ENCODE measurements at places on chromosomes 3 and 15.

DNA sequence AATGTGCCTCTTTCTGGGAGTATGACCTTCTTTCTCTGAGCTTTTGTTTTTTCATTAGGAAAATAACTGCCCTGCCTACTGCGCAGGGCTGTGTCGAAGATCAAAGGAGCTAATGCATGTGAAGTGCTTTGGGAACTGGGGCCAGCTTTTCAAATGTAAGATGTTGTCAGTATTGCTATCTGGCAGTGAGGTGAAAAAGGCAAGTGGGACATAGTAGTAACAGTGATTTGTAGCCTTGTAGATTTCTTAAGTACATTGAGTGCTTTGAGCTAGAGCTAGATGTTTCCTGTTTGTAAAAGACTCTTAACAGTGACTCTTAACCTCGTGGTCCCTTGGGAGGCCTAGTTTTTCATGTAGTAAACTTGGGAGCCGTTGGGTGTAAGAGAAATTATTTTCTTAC is 126.5 kb downstream of the ECT2 start:
- DNase-seq = no peak

DNA sequence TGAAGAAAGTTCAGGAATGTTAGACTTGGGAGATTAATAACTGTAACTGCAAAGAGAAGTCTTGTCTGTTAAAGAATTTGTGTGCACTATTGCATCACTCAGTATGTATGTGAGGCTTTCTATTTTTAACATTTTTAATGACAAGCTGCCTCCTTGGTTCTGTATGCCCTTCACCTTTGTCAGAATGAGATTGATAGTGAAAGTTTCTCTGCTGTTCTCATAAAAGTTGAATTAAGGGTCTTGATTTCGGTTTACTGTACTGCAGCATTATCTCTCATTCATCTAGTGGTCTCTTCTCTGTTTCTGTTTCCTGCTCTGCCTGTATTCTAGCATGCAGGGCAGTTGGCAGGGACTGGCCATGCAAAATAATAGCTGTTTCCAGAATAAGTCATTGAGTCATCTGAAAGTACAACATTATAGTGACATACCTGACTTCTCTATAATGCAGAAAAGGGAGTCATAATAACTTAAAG is 454.9 kb downstream of the IL5RA start:
- no peak for DNase-seq

GRCh38 chr3:198022604-198023003 is 62.6 kb downstream of the LMLN start:
- no peak for DNase-seq

- no peak for DNase-seq
These were observed 23.6 kb downstream of the PRR20G start for GRCh38 chr3:127264292-127264691.

DNA sequence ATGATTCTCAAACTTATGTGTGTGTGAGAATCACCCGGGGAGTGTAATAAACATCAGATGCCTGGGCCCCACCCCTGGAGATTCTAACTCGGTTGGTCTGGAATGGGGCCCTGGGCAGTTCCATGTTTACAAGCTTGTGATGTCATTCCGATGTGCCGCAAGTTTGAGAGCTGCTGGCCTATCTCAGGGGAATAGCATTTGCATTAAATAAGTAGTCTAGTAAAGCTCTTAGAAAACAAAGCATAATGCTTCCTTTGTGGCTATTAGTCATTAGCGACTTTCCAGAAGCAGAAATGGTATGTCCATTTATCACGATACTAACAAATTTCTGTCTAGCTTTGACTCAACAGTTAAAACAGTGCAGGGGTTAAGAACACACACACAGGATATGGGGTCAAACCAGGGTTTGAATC is 20.9 kb downstream of the PGBD4 start:
- DNase-seq = no peak

GRCh38 chr3:30356866-30357753 is 249.3 kb upstream of the TGFBR2 start:
- no peak for DNase-seq

DNA sequence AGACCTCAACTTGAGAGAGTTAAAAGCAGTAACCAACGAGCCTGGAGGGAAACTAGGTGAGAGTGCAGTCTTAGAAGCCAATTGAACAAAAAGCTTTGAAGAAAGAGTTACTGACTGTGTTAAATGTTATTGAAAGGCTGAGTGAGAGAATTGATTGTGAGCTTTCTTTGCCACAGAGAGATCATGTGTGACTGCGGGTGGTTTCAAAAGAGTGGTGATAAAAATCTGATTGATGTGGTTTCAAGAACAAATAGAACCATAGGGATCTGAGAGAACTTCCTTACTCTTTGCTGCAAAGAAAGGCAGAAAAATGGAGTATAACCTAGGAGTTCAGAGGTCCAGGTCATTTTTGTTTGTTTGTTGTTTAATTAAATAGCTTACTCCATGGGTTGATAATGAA is 759.9 kb upstream of the ALCAM start:
- no peak for DNase-seq

GRCh38 chr15:86213888-86214287 is 134.2 kb downstream of the AGBL1 start:
- no peak for DNase-seq

GRCh38 chr3:15380980-15381890 is 46.1 kb downstream of the METTL6 start:
- DNase-seq = no peak

GRCh38 chr3:161026612-161027510 is 78.3 kb downstream of the B3GALNT1 start:
- DNase-seq = no peak

DNA sequence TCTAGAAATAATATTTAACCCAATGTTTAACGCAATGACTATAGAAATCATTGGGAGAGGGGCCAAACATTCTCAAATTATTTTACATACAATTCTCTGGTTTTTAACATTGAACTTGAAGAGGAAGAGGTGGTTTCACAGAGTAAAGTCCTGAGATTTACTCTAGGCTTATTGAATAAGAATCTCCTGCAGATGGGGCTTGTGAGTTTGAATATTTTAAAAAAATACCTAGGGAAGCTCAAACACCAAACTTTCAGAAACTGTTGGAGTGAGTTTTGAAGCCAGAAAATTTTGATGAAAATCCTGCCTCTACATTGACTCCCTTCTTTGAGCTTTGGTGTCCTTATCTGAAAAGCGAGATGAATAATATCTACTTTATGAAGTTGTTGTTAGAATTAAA is 906.6 kb downstream of the TUSC7 start:
- DNase-seq = no peak

DNA sequence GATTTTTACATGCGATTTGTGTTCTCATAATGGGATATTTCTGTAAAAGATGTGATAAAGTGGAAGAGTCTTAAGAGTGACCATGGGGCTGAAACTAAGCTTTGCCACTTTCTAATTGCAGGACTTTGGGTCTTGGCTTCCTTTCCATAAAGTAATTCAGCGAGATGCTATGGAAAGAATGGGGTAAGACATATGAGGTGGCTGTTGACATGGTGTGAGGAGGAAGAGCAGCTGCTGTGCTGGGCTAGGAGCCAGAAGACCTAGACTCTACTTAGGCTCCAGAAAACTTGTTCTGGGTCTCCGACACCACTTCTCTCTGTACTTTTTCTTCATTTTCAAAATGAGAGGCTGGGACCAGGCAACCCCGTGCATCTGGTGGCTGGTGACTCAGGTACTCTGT is 654.5 kb upstream of the CFAP20DC start:
- no peak for DNase-seq

DNA sequence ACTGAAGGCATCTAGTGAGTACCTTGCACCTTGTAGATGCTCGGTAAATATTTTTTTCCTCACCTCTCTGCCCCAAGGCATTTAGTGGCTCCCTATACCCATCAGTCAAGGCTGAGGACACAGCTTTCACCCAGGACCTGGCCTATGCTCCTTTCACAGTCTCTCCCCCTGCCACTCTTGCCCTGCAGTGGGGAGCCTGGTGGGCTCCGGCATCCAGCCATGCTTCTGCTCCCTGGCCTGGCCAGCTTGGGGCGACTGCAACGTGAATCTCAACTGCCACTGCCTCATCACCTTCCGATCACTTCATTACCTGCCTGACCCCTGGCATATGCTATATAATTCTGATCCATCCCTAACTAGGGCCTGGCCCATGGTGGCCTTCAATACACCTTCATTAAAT is 735 bp upstream of the CX3CR1 start:
- DNase-seq = no peak

DNA sequence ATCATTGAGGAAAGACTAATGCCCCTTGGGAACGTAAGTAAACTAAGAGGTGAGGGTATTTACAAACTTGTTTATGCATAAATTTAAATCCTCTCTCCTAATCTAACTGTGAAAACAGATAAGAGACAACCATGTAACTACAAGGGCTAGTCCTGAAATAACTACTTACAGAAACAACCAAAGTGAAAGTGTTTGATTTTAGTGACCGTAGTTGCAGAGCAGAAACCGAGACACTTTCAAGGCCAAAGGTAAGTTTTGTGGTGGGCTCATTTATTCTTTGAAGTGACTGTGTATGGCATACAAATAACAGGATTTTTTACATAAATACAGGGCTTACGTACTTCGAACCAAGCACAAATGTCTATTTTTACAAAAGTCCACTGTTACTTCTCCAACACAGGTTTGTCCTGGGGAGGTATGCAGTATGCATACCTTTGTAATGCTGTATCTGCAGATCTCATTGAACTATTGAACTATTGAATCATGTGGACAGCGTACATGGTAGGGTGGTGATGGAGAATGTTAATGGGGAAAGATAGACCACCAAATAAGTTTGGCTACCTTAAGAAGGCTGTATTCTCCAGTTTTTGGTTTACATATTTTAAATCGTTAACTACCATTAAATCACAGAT is 99.6 kb upstream of the RBMS3 start:
- DNase-seq = no peak

DNA sequence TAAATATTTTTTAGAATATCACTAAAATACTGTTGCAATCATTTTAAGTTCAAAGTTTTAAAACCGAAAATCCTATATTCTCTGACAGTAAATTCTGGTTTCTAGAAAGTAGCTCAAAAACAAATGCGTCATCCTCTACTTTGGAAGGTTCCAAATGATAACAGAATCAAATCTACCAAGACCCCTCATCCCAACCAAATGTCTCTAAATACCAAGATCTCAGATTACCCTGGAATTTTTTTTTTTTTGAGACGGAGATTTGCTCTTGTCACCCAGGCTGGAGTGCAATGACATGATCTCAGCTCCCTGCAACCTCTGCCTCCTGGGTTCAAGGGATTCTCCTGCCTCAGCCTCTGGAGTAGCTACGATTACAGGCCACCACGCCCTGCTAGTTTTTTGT is 16.8 kb downstream of the TBL1XR1 start:
- no peak for DNase-seq

All from stimulated activated CD4-positive, alpha-beta T cell treated with anti-CD3 and anti-CD28 coated beads, Interleukin-4, amount 100 ng/mL, for 48 hours (primary cell).